ENCODE measurements at places on chromosomes 16 and 17.

DNA sequence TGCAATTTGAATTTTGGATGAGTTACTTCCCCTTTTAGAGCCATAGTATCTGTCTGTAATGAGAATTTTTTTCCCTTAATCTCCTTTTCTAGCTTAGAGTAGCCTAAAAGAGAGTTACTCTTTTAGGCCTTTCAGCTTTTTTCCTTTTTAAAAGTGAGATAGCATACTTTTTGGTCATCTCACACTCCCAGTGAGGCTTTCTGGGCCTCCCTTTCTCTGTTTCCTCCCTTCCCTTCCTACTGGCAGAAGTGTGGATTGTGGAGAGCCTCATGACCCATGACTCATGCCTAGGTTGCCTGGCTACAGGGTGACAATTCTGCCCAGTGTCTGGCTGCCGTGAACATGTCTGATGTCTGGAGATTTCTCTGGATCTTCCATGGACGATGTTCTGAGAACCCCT, 15.2 kb downstream of the KRT23 start:
- DNase-seq: peak; percentile 77

GRCh38 chr17:1762233-1762900, 507 bp downstream of the SERPINF1 start:
- DNase-seq: no peak

DNA sequence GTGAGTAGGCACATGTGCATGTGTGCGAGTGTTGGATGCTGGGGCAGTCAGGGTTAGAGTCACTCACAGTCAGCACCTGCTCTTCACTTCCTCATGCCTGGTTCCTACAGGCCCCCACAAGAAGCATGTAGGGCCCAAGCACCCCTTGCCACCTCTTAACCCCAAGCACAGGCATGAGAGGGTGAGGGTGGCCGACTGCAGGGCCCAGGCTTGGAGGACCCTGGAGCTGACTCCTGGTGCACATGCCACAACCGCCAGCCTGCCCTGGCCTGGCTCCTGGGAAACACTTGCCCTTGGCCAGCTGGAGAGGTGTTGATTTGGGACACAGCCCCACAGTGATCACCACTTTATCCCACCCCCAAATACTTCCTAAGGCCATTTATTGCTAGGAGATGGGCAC, 16.9 kb upstream of the CDRT15L2 start:
- DNase-seq: no peak

- no peak for DNase-seq
These were observed 9.3 kb downstream of the C16orf78 start for GRCh38 chr16:49382916-49383315.

- DNase-seq: no peak
These were observed 186.0 kb downstream of the TANC2 start for GRCh38 chr17:63151941-63152523.

DNA sequence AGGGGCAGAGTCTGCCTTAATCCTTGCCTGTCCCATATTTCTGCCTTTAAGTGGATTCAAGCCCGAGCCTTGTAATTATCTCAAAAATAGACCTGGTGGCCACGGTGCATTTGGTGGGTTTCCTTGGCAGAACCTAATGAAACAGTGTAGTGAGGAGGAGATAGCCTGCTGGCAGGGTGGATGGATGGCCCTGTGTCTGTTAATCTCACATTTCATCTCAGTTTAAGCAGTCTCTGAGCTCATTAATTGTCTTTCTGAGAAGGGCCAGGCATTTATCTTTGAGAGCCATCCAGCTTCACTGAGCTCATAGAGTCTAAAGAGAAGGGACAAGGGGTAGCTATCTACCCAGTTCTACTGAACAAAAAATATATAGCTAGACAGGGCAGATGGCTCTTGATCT, 364.0 kb upstream of the EEF2KMT start:
- no peak for DNase-seq

DNA sequence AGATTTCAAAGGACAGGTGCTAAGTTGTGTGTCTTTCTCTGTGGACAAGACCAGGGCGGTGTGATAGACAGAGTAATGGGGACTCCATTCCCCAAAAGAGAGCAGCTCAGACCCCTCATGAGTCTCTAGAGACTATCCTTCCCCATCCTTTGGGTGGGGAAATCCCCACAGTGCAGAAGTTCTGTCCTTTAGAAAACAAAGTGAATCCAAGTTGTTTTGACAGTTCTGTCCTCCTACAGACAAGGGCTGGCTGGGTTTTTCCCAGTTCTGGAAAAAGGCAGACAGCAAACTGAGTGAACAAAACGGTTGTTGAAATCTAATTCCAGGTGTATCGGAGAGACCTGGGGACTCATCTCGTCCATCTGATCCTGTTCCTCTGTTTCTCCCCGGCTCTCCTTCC, 11.0 kb upstream of the HAS3 start:
- DNase-seq: peak; percentile 21

- peak; percentile 93 for DNase-seq
These were observed 429.8 kb downstream of the MAF start for GRCh38 chr16:79170555-79171246.

DNA sequence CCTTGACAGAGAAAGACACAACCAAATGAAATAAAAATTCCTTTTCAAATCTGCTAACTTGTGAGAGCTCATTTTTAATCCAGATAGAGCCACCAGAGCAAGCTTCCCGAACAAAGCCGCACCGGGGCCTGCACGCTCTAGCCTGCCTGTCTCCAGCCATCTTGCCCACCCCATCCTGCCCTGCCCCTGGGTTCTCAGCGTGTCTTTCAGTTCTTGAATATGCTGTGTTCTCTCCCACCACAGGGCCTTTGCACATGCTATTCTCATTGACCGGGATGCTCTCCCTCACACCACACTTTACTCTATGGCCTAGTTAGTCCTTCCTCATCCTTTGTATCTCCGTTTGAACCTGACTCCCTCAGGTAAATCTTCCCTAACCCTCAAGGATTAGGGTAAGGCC, 14.7 kb downstream of the SMIM5 start:
- DNase-seq: no peak

DNA sequence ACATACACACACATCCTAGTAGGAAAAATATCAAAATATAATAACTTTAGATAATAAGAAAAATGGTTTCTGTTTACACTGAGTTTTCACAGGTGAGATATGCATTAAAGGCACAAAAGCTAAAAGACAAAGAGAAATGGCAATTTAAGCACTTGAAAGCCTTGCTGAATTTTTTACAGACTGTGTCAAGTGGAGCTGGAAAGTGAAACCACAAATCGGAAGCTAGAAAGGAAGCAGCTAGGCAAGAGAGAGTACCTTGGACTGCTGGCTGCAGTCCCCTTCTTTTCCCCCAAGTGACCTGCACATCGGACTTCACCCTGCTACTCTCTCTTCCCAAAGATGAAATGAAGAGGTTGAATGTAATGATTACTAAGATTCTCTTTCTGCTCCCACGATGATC, 135.1 kb downstream of the CDH13 start:
- no peak for DNase-seq

DNA sequence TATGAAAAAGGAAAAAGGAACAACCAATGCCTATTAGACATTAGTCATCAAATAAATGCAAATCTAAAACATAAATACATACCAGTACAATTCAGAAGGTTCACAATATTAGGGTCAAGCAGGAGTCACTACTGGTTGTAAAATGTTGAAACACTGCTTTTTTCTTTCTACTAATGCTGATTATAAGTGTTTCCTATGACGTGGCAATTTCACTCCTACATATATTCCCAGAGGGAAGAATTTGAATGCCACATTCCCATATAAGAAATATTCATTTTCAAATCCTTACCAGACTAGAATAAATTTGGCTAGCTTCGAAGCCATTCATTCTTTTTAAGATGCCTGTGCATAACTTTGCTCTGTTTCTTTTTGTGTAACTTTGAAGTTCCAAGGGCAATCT, 2.6 kb upstream of the KRTAP9-2 start:
- no peak for DNase-seq

- no peak for DNase-seq
These were observed 44.2 kb downstream of the ADCY7 start for GRCh38 chr16:50310308-50311133.

GRCh38 chr17:82179412-82179811, 33.2 kb downstream of the CCDC57 start:
- no peak for DNase-seq

- DNase-seq: no peak
These were observed 8.7 kb downstream of the NUP88 start for GRCh38 chr17:5410594-5411272.

DNA sequence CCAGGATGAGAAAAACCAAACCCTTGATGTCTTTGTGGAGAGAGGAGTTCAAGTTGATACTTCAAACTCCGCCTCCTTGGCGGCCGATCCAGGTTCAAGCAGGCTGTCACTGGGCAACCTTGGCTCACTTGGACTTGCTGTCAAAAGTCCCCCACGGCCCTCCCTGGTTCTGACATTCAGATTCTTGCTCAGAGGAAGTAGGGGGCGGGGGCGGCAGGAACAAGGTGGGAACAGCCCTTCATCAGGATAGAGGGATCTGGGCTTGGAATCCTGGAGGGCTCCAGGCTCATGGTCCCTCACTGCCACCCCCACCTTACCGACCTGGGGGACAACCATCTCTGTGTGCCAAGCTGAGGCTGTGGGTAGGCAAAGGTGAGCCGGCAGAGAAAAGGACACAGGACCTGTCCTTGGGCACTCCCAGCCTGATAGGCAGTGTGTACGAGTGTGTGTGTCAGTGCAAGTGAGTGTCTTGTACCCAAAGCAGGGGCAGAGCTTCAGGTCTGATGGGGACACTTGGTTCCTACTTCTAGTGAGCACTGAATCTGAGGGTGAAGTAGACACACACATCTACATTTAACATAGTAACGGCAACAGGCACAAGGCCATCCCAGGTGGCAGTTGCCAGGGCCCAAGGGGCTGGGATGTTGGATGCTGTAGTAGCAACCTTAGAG, 6.6 kb upstream of the TSPOAP1 start:
- no peak for DNase-seq

DNA sequence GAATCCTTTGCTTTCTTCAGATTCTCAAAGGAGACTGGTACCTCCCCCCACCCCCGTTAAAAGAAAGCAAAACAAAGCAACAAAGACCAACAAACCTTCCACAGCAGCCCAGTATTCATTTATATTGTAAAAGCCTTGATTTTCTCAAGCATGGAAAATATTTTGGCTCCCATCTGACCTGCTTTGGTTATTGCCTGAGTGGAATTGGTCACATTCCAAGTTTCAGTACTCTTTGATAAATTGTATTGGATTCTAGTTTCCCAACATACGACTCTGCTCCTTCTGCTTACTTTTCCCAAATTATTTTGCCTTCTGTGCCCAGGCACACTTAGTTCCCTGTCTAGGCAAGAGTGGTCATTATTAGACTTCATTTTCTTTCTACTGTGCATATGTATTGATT, 1.3 kb downstream of the ABCC11 start:
- no peak for DNase-seq

DNA sequence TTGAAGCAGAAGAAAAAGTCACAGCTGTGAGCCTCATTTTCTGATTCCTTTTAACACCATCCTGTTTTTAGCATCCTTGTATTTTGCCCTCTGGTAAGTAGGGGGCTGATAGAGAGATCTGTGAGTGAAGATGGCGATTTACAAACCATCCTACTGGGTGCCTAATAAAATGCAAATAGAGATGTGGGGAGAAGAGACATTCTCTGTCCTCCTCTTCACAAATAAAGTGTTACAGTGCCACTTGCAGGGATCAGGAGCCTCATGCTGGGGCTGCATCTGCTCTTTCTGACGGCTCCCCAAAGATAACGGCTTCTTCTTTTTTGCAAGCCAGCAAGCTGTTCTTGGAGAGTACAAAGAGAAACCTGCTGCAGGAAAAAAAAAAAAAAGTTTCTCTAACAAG, 418.6 kb downstream of the TOX3 start:
- DNase-seq: no peak

GRCh38 chr17:1509290-1509881, 7.0 kb downstream of the INPP5K start:
- peak; percentile 59 for DNase-seq

- peak; percentile 75 for DNase-seq
These were observed 28.9 kb downstream of the FAM20A start for GRCh38 chr17:68572138-68572842.

DNA sequence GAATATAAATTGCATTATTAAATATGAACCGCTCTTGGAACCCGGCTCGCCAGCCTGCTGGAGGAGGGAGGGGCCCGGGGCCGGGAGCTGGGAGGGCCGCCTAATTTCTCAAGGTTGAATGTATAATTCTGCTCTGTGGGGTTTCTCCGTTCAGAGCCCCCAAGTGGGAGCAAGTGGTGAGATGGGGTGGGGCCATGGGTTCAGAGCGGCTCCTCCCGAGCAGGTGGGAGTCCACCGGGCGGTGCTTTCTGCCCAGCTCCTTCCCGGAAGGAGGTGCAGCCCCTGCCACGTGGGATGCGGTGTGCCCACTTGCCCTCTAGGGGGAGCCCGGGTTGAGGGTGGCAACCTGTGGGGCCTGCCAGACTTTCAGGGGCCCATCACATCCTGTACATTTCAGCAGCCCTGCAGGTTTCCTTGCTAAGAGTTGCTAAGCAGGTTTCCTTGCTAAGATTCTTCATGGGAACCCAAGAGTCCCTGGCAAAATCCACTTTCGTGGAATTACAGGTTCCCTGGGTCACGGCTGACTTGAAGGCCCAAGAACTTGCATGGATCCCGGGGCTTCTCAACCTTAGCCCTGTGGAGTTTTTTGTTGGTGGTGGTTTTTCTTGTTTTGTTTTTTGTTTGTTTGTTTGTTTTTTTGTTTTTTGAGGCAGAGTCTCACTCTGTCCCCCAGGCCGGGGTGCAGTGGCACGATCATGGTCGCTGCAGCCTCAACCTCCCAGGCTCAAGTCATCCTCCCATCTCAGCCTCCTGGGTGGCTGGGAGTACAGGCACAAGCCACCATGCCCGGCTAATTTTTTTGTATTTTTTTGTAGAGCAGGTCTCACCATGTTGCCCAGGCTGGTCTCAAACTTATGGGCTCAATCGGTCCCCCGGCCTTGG, 196.7 kb upstream of the GSE1 start:
- DNase-seq: peak; percentile 75

- DNase-seq: no peak
These were observed 34.6 kb downstream of the SLC38A8 start for GRCh38 chr16:84007965-84008364.

- DNase-seq: no peak
These were observed 67.3 kb downstream of the OR1D5 start for GRCh38 chr17:2995886-2996809.

DNA sequence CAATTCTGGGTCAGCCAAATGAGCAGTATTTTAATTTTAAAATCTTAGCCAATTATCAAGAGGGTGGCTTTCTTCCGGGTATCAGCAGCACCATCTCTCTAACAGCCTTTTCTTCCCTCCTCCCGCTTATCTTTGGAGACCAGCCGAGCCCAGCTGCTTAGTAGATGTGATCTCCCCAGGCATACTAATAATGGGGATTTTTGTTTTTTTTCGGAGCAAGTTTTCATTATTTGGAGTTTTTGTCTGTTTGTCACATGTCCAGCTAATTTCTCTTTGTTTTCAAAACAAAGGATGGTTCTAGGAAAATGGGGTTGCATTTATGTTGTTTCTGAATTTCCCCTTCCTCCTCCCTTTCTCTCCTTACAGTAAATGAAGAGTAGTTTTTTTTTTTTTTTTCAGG, 170.5 kb upstream of the MPHOSPH6 start:
- no peak for DNase-seq

GRCh38 chr17:79833110-79833450, 6.2 kb downstream of the CBX4 start:
- no peak for DNase-seq

GRCh38 chr16:70715860-70716357, 30.1 kb upstream of the MTSS2 start:
- DNase-seq: no peak

GRCh38 chr16:68257251-68257905, 6.9 kb upstream of the SLC7A6 start:
- no peak for DNase-seq

- peak; percentile 18 for DNase-seq
These were observed 611 bp upstream of the ANKRD40 start for GRCh38 chr17:50708050-50709000.

GRCh38 chr17:2549392-2550211, 37.9 kb upstream of the METTL16 start:
- DNase-seq: no peak

Measured in suppressor macrophage treated with lipopolysaccharide for 4 hours (primary cell).